ENCODE measurements at places on chromosomes 3 and 15. TPM values are rescaled to one million over a fixed set of nuclear protein-coding genes. Genes with fewer than 3 reads are reported as not detected.
A peak's percentile ranks its signal among the peaks of the same experiment; 100 is the strongest.

DNA sequence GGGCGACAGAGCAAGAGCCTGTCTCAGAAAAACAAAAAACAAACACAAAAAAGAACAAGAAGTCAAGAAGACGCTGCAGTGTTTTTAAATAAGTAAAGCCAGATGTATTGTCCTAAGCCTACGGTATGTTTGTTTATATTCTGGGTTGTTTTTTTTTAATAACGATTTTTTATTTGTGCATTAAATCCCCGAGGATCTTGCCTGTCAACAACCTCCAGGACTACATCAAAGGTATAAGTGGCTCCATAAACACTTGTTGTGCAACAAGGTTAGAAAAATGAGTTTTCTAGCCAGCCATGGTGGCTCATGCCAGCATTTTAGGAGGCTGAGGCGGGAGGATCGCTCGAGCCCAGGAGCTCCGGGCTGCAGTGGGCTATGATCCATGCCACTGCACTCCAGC lies 26.1 kb downstream of the ITGB5 start:
- H3K27me3 ChIP-seq, result peaks cover 12% of the 10 kb centered on the region
- H3K4me3 ChIP-seq, result no peak overlapping the region
- no peak overlapping the region for H3K27ac ChIP-seq
- no peaks in the 10 kb centered on the region for H3K4me1 ChIP-seq
- no peaks in the 10 kb centered on the region for H3K36me3 ChIP-seq

- H3K27ac ChIP-seq, result no peak overlapping the region
- no peaks in the 10 kb centered on the region for H3K36me3 ChIP-seq
- peak; percentile 24 for DNase-seq
- H3K27me3 ChIP-seq, result peaks cover 15% of the 10 kb centered on the region
- no peaks in the 10 kb centered on the region for H3K4me1 ChIP-seq
Measured at GRCh38 chr3:138051947-138052802, 42.2 kb downstream of the CLDN18 start.

GRCh38 chr3:192655040-192655439 lies 72.3 kb downstream of the FGF12 start:
- DNase-seq, result no peak
- H3K36me3 ChIP-seq, result no peaks in the 10 kb centered on the region
- H3K4me3 ChIP-seq, result no peak overlapping the region
- no peaks in the 10 kb centered on the region for H3K4me1 ChIP-seq
- H3K27ac ChIP-seq, result no peak overlapping the region
- no peaks in the 10 kb centered on the region for H3K27me3 ChIP-seq

GRCh38 chr3:167972502-167972901 lies 123.2 kb downstream of the GOLIM4 start:
- H3K27me3 ChIP-seq, result peaks cover 2% of the 10 kb centered on the region
- no peak for DNase-seq
- no peaks in the 10 kb centered on the region for H3K4me1 ChIP-seq
- H3K36me3 ChIP-seq, result no peaks in the 10 kb centered on the region
- H3K4me3 ChIP-seq, result no peak overlapping the region

DNA sequence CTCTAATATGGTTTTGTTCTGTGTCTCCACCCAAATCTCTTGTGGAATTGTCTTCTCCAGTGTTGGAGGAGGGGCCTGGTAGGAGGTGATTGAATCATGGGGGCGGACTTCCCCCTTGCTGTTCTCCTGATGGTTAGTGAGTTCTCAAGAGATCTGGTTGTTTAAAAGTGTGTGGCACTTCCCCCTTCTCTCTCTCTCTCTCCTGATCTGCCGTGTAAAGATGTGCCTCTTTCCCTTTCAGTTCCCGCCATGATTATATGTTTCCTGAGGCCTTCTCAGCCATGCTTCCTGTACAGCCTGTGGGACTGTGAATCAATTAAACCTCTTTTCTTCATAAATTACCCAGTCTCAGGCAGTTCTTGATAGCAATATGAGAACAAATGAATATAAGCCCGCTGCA lies 33.1 kb downstream of the RETNLB start:
- H3K36me3 ChIP-seq, result no peaks in the 10 kb centered on the region
- peaks cover 9% of the 10 kb centered on the region for H3K4me1 ChIP-seq
- no peaks in the 10 kb centered on the region for H3K27me3 ChIP-seq
- no peak overlapping the region for H3K4me3 ChIP-seq

- no peaks in the 10 kb centered on the region for H3K36me3 ChIP-seq
- no peaks in the 10 kb centered on the region for H3K4me1 ChIP-seq
- DNase-seq, result peak; percentile 7
- peaks cover 12% of the 10 kb centered on the region for H3K27me3 ChIP-seq
- H3K27ac ChIP-seq, result no peak overlapping the region
Measured at GRCh38 chr3:186839874-186840641, 2.5 kb upstream of the ADIPOQ start.

DNA sequence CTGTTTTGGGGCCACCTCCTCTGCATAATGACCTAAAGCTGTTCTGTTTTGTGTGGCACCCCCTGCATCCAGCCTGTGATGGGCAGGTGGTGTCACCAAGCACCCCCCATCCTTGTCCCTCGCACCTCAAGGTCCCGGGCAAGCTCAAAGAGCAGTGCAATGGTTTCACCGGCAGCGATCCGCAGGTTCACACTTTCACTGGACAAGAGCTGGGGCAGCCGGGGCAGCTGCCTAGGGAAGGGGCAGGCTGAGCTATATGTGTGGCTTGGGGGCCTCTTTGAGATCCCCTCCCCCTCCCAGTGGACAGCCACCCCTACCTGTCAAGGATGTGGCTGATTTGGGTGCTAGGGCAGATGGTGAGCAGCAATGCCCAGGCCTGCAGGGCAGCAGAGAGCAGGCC lies 3.1 kb downstream of the IFRD2 start:
- peaks cover 20% of the 10 kb centered on the region for H3K4me1 ChIP-seq
- no peak overlapping the region for H3K27ac ChIP-seq
- no peaks in the 10 kb centered on the region for H3K27me3 ChIP-seq
- no peak for DNase-seq

DNA sequence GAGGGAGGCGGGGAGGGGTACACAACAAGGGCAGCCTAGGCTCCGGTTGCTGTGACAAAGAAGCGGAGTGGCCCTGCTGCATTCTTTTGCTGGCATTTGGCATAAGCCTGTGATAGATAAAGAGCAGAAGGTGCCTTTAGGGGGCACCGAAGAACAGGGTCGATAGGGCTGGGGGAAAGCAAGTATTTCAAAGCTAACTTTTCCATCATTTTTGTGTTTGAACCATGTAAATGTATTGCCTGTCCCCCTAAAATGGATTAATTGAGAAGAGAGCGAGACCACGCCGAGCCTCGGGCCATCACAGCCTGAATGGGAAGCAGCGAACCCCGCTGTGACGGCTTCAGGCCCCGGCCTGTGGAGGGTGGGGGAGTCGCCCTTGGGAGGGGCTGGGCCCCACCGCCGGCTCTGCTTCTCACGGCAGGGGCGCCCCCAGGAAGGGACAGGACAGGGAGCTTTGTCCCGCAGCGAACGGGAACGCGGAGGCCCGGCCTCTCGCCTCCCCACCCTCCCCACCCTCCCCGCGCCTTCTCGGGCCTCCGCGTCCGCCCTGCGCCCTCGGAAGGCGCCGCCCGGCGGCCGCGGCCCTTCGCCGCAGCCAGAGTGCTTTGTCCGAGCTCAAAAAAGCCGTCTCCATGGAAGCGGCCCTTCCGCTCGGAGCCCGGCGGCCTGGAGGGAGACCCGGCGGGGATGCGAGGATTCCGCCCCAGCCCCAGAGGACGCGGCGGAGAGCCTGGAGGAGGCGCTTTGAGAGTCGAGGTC lies 32.4 kb upstream of the ALDH1L1 start:
- no peaks in the 10 kb centered on the region for H3K36me3 ChIP-seq
- no peaks in the 10 kb centered on the region for H3K4me1 ChIP-seq
- H3K27ac ChIP-seq, result no peak overlapping the region
- H3K4me3 ChIP-seq, result no peak overlapping the region
- DNase-seq, result no peak

DNA sequence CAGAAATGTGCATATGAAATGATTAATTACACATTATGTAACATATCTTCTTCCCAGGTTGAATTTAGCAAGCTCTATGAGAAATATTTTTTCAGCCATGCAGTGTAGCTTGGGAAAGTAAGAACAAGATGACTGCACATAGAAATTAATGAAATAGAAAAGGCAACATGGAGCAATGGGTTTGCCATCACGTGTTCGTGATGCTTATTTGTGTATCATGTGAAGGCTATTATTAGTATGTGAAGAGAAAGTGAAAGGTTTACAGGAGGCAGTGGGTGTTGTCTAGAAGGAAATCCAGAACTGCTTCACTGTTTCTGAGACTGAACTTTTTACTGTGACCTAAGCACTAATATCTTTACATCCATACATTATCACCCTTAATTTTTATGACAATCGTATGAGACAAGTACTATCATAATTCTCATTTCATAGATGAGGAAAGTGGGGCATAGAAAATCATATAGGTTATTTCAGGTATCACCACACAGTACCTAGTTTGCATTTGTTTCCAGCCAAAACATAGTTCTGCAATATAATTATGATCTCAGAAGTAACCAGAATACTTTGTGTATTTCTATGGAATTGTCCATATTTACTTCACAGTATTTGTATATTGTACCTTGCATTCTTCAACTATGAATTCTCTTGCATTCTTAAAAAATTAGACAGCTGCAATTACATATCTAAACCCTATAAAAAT lies 14.9 kb downstream of the SERPINI1 start:
- no peak overlapping the region for H3K4me3 ChIP-seq
- no peaks in the 10 kb centered on the region for H3K36me3 ChIP-seq
- peak overlapping the region; percentile 65 for H3K27ac ChIP-seq
- peaks cover 8% of the 10 kb centered on the region for H3K4me1 ChIP-seq
- H3K27me3 ChIP-seq, result no peaks in the 10 kb centered on the region
- no peak for DNase-seq

- no peaks in the 10 kb centered on the region for H3K27me3 ChIP-seq
- no peak for DNase-seq
- peaks cover 9% of the 10 kb centered on the region for H3K36me3 ChIP-seq
Measured at GRCh38 chr15:51841406-51842040, 12.1 kb downstream of the TMOD3 start.

DNA sequence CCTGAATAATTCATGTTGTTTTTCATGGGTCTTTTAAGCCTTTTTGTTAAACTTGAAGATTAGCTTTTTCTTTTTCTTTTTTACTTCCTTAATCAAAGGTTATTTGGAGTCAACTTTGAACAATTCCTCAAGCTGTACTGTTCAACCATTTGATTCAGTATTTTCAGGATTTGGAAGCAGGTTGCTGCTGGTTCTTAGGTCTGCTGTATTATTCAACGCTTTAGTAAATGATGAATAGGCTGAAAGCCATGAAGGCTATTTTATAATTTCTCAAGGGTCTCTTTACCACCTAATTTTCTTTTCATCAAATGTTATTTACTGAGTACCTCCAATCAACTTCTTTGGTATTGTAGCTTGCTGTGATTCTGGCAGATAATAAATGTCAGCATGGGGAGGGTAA lies 45.8 kb upstream of the KBTBD8 start:
- peaks cover 5% of the 10 kb centered on the region for H3K27me3 ChIP-seq
- no peak overlapping the region for H3K4me3 ChIP-seq
- H3K4me1 ChIP-seq, result no peaks in the 10 kb centered on the region
- H3K27ac ChIP-seq, result no peak overlapping the region
- no peaks in the 10 kb centered on the region for H3K36me3 ChIP-seq

- peaks cover 32% of the 10 kb centered on the region for H3K4me1 ChIP-seq
- peak; percentile 43 for DNase-seq
- H3K27ac ChIP-seq, result no peak overlapping the region
- H3K27me3 ChIP-seq, result no peaks in the 10 kb centered on the region
Measured at GRCh38 chr15:63494408-63494807, 10.0 kb upstream of the USP3 start.

DNA sequence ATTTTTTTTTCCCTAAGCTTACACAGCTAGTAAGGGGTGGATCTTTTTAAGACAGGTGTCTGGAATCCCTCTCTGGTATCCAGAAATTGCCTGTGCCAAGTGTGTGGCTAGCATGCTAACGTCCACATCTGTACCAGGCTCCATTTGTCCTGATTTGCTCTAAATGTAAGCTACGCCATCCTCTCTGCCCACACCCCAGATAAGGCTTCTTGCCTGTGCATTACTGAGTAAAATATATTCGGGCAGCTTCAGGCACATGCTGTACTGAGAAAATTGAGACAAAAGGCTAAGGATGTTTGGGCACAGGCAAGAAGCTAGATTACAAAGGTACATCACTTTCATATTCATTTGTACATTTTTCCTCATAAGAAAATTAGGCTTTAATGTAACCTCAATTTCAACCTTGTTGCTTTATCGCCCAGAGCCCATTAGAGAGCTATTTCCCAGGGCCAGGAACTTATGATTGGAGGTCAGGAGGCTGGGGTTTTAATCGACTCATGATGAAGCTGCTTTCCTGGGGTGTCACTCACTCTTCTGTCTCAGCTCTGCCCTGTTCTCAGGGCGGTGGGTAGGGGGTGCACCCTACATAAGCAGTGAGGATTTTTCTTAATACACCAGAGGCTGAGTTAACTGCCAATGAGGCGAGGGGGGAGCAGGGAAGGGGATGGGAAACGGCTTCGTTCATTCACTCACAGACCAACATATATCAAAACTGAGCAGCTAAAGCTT lies 106.3 kb downstream of the RORA start:
- no peak for DNase-seq
- H3K27ac ChIP-seq, result no peak overlapping the region

- no peak for DNase-seq
- no peak overlapping the region for H3K27ac ChIP-seq
- no peaks in the 10 kb centered on the region for H3K4me1 ChIP-seq
- H3K27me3 ChIP-seq, result no peaks in the 10 kb centered on the region
Measured at GRCh38 chr3:160343132-160343531, 55.9 kb downstream of the IFT80 start.

- no peak overlapping the region for H3K27ac ChIP-seq
- no peak overlapping the region for H3K4me3 ChIP-seq
- H3K27me3 ChIP-seq, result peaks cover 12% of the 10 kb centered on the region
- peaks cover 7% of the 10 kb centered on the region for H3K4me1 ChIP-seq
- no peaks in the 10 kb centered on the region for H3K36me3 ChIP-seq
Measured at GRCh38 chr3:11211531-11212298, 57.4 kb downstream of the HRH1 start.

DNA sequence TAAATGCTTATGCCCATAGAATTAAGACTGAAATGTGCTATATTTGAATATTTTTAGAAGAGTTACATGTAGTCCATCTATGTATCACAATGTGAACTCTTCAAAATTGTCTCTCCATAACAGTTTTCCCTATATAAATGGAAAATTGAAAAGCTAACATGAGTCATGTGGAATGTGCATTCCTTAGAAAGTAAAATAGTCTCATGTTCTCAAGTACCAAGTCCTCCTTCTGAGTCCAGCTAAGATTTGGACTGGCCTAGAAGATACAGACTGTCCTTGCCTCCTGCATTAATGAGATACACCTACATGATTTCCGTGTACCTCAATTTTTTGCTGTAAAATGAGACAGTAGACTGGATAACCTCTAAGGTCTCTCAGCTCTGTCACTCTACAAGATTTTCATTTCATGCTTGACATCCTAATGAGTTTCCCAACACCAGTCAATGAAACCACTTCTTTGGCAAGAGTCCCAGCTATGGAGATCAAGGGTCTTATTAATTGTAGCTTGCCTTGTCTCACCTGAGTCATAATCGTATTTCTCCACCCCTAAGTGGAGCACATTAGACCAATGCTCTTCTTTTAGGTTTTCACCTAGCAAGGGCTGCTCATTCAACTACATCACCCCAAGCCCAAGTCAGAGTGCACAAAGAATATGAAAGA lies 350.6 kb upstream of the IL12A start:
- no peaks in the 10 kb centered on the region for H3K4me1 ChIP-seq
- no peak overlapping the region for H3K4me3 ChIP-seq
- no peaks in the 10 kb centered on the region for H3K27me3 ChIP-seq
- H3K36me3 ChIP-seq, result no peaks in the 10 kb centered on the region
- H3K27ac ChIP-seq, result no peak overlapping the region
- DNase-seq, result no peak

ARL6IP5 gene
- 153 TPM for total RNA-seq

CXCR6 gene
- total RNA-seq, result 27.6 TPM

CCR8 gene
- total RNA-seq, result 0.94 TPM

SPATA12 gene
- total RNA-seq, result not detected

AQP9 gene
- not detected for total RNA-seq

MAGI1 gene
- total RNA-seq, result not detected

GOLGA6L4 gene
- 0.99 TPM for total RNA-seq

HIGD2B gene
- 0.24 TPM for total RNA-seq

TMCO5A gene
- not detected for total RNA-seq

Measured in activated CD8-positive, alpha-beta T cell treated with anti-CD3 and anti-CD28 coated beads, Interleukin-2, amount 10 ng/mL, durations not matched to agents 7 days and 5 days (primary cell).